ENCODE measurements at places on chromosomes 11 and 22.
A peak's percentile ranks its signal among the peaks of the same experiment; 100 is the strongest.

- no peak for DNase-seq
- H3K27ac ChIP-seq, result no peak overlapping the region
- no peaks in the 10 kb centered on the region for H3K36me3 ChIP-seq
- no peak overlapping the region for H3K4me3 ChIP-seq
- peaks cover under 1% of the 10 kb centered on the region for H3K27me3 ChIP-seq
Observed at GRCh38 chr22:44934454-44934735, 75.4 kb downstream of the PHF21B start.

- H3K27me3 ChIP-seq, result no peaks in the 10 kb centered on the region
- no peak for DNase-seq
- H3K4me1 ChIP-seq, result no peaks in the 10 kb centered on the region
- H3K36me3 ChIP-seq, result no peaks in the 10 kb centered on the region
- H3K27ac ChIP-seq, result no peak overlapping the region
Observed at GRCh38 chr11:93288079-93288478, 42.5 kb upstream of the DEUP1 start.

- no peak overlapping the region for H3K4me3 ChIP-seq
- DNase-seq, result no peak
- H3K36me3 ChIP-seq, result no peaks in the 10 kb centered on the region
- H3K4me1 ChIP-seq, result no peaks in the 10 kb centered on the region
- no peaks in the 10 kb centered on the region for H3K27me3 ChIP-seq
Observed at GRCh38 chr11:106222626-106223025, 145.2 kb downstream of the AASDHPPT start.

DNA sequence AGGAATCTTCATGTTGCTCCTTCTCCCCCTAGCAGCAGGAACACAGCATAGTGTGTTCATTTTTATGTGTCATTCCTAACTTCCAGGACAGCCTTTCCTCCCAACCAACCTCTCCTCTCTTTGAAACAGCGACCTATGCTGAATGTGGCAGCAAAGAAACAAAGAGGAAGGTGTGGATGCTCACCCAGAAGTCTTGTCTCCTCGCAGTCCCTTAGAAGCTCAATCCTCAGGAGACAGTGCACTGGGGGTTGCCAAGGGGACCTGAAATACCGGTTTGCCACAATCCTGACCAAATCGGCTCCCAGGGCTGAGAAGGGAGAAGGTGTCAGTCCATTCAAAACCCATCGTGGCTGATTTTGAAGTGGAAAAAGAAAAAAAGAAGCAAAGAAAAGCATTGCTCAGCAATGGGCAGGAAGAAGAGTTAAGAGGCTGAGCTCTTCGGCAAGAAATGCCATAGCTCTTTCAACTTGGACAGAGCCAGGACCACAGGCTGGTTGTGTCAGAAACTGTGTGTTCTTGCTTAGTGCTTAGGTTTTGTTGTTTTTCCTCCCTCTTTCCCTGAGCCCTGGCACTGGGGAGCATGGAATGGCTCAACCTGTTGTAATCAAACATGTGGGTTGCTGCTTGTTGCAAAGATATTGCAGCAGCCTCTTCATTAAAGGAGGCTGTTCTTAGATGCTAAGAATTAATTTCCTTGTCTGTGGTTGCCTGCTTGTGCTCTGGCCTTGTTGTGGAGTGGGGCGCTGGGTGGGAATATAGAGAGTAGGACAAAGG, 30.4 kb upstream of the TENM4 start:
- H3K27me3 ChIP-seq, result no peaks in the 10 kb centered on the region
- H3K27ac ChIP-seq, result no peak overlapping the region
- H3K36me3 ChIP-seq, result no peaks in the 10 kb centered on the region
- DNase-seq, result no peak

- DNase-seq, result peak; percentile 58
- no peak overlapping the region for H3K27ac ChIP-seq
- no peaks in the 10 kb centered on the region for H3K27me3 ChIP-seq
- H3K4me1 ChIP-seq, result peaks cover 5% of the 10 kb centered on the region
- no peak overlapping the region for H3K4me3 ChIP-seq
- H3K36me3 ChIP-seq, result no peaks in the 10 kb centered on the region
Observed at GRCh38 chr11:92048415-92048814, 176.2 kb upstream of the FAT3 start.

DNA sequence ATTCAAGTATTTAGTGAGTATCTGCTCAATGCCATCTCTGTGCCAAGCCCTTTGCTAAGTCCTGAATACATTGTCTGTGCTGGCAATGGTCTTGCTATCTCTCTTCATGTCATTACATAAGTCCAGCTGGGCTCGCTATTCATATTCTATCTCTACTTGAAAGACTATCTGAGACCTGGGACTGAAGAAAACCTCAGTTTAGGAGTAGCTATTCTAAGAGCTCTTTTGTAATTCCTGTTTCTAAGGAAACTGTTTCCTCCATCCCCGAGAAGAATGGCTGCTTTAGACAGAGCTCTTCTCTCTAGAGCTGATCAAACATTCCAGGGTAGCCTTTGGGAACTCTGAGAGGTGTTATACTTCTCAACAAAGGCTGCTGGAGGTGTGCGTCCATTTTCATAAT, 33.0 kb downstream of the SLC17A6 start:
- H3K27ac ChIP-seq, result no peak overlapping the region
- no peaks in the 10 kb centered on the region for H3K4me1 ChIP-seq
- no peak overlapping the region for H3K4me3 ChIP-seq

DNA sequence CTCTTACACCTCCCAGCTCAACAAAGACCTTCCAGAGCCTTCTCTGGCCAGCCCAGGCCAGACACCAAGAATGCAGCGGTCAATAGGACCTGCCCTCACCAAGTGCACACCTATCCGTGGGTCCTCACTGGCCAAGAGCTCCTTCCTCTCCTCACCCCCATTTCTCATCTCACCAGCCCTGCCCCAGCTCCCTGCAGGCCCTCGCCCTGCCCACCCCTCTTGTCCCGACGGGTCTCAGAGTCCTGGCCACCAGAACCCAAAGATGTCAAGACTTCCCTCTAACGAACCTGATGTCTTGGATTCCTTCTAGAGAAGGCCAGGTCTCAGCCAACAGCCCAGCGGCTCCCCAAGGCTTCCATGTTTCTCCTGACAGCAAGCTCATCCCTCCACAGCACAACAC, 43.6 kb downstream of the IGF2 start:
- peak; percentile 28 for DNase-seq
- no peaks in the 10 kb centered on the region for H3K36me3 ChIP-seq
- H3K27me3 ChIP-seq, result no peaks in the 10 kb centered on the region
- no peak overlapping the region for H3K4me3 ChIP-seq
- no peak overlapping the region for H3K27ac ChIP-seq

DNA sequence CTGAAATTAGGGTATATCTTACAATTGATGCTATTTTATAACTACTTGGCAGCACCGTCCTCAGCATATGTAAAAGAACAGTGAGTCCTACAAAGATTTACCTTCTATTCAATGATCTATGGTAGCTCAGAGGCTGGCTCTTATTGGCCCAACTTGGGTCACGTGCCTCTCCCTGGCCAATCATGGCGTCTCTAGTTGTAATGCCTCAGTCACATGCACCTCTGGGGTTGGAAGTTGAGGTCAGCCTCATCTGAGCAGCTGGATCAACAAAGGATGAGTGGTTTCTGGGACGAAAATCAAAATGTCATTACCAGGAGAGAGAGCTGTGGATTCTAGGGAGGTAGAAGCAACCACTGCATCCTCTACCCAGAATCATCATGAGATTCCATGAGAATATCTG, 22.9 kb upstream of the ASPHD2 start:
- H3K27me3 ChIP-seq, result no peaks in the 10 kb centered on the region
- H3K27ac ChIP-seq, result no peak overlapping the region
- H3K4me1 ChIP-seq, result no peaks in the 10 kb centered on the region
- DNase-seq, result no peak

DNA sequence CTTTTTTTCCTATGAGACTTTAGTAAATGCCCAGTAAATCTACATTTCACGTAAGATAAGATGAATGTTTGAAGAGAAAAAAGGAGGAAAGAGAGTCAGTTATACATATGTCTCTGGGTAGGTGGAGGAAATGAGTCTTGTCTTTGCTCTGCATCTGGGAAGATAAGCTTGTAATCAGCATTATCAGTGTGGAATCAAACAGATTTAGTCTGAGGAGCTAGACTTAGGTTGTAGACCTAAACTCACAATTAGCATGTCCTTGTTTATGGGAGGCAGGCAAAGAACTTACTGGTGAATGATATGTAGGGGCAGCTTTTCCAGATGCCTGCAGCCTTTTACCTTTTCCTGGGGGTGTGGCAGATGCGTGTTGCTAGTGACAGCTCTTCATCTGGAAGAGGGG, 962.3 kb downstream of the TBC1D22A start:
- H3K4me1 ChIP-seq, result no peaks in the 10 kb centered on the region
- no peak overlapping the region for H3K4me3 ChIP-seq
- H3K36me3 ChIP-seq, result no peaks in the 10 kb centered on the region
- no peak for DNase-seq
- H3K27me3 ChIP-seq, result peaks cover 4% of the 10 kb centered on the region

- peak overlapping the region; percentile 85 for H3K4me3 ChIP-seq
- H3K36me3 ChIP-seq, result no peaks in the 10 kb centered on the region
- H3K27me3 ChIP-seq, result no peaks in the 10 kb centered on the region
- no peak overlapping the region for H3K27ac ChIP-seq
- DNase-seq, result no peak
Observed at GRCh38 chr22:18970176-18970947, 34.3 kb upstream of the PRODH start.

GRCh38 chr11:125903711-125904659, at the start of gene DDX25:
DDX25 (plus strand) TSS chr11:125904508; CDS start chr11:125904518, 10 bp downstream.
- H3K4me3 ChIP-seq, result no peak within 1 kb of the TSS
- H3K27me3 ChIP-seq, result peaks cover 28% of the 10 kb centered on the region
- H3K36me3 ChIP-seq, result peaks cover 16% of the 10 kb centered on the region
- no peak for DNase-seq

DNA sequence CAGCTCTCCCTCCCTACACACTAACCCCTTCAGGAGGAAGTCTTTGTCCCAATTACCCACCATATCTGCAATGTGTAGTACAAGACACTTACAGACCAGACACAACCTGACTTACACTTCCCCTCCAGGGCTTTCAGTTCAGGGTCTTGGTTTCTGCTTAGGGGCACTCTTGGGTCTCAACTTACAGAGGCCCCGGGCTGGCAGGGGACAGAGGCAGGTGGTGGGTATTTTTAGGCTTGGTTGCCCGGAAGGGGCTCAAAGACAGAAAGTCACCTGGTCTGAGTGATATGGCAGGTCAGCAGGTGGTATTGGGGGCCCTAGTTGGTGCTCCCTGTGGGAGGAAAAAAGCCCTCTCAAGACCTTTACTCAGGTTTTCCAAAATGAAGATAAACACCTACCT, 3.4 kb upstream of the TMEM184B start:
- H3K4me3 ChIP-seq, result no peak overlapping the region
- no peak overlapping the region for H3K27ac ChIP-seq
- peaks cover 12% of the 10 kb centered on the region for H3K4me1 ChIP-seq
- H3K36me3 ChIP-seq, result peaks cover 4% of the 10 kb centered on the region
- no peak for DNase-seq

DNA sequence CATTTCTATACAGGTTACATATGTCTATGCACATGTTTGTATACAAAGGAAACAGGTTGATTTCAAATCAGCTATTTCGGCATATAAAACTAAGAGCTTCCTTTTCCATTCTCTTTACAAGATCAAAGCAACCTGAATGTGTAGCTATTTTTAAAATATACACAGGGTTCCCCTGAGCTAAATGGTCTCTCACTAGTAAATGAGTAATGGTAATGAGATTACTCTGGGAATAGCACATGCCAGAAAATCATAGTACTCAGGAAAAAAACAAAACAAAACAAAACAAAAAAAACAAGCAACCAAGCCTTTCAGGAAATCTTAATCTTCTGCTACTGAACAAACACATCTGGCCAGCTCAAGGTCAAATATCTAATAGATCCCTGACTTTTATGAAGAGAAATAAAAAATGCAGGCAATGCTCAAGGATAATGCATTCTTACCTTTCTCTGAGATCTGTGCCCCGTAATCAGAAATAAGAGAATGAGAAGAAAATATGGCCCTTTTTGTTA, 156.6 kb upstream of the POU2AF2 start:
- no peaks in the 10 kb centered on the region for H3K4me1 ChIP-seq
- H3K27me3 ChIP-seq, result no peaks in the 10 kb centered on the region
- H3K27ac ChIP-seq, result no peak overlapping the region
- no peaks in the 10 kb centered on the region for H3K36me3 ChIP-seq
- DNase-seq, result no peak

- no peak for DNase-seq
- H3K27ac ChIP-seq, result no peak overlapping the region
Observed at GRCh38 chr22:37362621-37363020, 64.7 kb downstream of the ELFN2 start.

GRCh38 chr22:27065279-27065678, 407.9 kb downstream of the MIAT start:
- H3K36me3 ChIP-seq, result no peaks in the 10 kb centered on the region
- no peak overlapping the region for H3K4me3 ChIP-seq
- no peak for DNase-seq
- peaks cover 3% of the 10 kb centered on the region for H3K27me3 ChIP-seq
- no peaks in the 10 kb centered on the region for H3K4me1 ChIP-seq

DNA sequence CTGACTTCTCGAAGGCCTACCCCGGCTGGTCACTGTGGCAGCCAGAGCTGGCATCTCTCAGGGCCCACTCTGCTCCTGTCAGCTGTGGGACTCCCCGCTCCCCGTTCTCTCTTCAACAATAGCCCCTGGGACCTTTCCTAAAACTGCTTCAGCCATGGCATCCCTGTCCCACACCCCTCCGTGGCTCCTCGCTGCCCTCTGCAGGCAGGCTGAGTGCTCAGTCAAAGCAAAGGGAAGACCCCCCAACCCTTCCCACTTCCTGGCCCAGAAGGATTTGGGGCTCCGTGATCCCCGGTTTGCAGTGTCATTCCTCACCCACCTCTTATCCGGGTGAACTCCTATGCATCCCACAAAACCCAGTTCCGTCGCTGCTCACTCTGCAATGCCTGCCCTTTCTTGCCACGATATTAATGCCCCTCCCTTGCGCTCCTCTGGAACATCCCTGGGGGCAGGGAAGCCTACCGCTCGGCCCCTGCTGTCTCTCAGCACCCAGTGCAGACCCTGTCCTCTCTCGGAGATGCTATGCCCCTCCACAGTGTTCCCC, 1.6 kb upstream of the TH start:
- H3K4me3 ChIP-seq, result no peak overlapping the region
- H3K27ac ChIP-seq, result no peak overlapping the region
- no peaks in the 10 kb centered on the region for H3K36me3 ChIP-seq
- H3K27me3 ChIP-seq, result no peaks in the 10 kb centered on the region

- H3K36me3 ChIP-seq, result no peaks in the 10 kb centered on the region
- no peak overlapping the region for H3K27ac ChIP-seq
- no peaks in the 10 kb centered on the region for H3K27me3 ChIP-seq
- H3K4me1 ChIP-seq, result no peaks in the 10 kb centered on the region
- peak; percentile 62 for DNase-seq
Observed at GRCh38 chr11:66546966-66547661, 411 bp downstream of the ACTN3 start.

- no peaks in the 10 kb centered on the region for H3K27me3 ChIP-seq
- DNase-seq, result peak; percentile 40
- H3K4me1 ChIP-seq, result no peaks in the 10 kb centered on the region
- H3K36me3 ChIP-seq, result no peaks in the 10 kb centered on the region
Observed at GRCh38 chr11:73215191-73216134, 2.6 kb upstream of the P2RY2 start.

Data from RWPE2 (cell line).